ENCODE measurements at places on chromosomes 11 and 22. TPM values are rescaled to one million over a fixed set of nuclear protein-coding genes. Genes with fewer than 3 reads are reported as not detected.
A peak's percentile ranks its signal among the peaks of the same experiment; 100 is the strongest.

- DNase-seq: no peak
These were observed 9.6 kb upstream of the PRG2 start for GRCh38 chr11:57399972-57400578.

- peak; percentile 59 for DNase-seq
These were observed 323.7 kb downstream of the LUZP2 start for GRCh38 chr11:24820541-24820940.

The CSNK2A3 gene
- 2.8 TPM for total RNA-seq

- no peak for DNase-seq
These were observed 164.5 kb downstream of the JRKL start for GRCh38 chr11:96554236-96554820.

DNA sequence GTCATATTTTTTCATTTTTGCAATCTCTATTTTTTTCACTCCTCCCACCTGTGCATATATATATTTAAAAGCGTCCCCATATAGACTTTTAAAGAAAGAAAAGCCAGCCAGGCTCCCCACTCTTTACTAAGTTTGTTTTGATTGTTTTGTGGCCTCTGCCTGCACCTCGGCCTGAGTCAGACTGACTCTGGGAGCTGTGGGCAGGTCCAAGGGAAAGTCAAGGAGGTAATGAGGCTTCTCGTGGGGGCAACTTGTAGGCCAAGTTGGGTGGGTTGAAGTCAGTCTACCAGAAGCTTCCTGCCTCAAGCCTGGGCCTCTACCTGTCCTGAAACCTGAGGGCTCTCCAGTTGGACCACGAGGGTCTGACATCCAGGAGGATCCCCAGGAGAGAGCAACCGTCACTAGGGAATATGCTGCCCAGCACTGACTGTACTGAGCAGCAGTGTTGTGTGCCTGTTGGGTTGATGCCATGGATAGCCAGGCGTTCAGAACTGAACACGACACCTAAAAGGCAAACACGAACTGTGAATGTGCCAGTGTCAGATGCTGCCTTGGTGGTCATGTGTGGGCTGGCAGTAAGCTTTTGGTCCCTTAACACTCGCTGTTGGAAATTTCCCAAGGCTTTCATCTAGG is 58.8 kb downstream of the BMAL1 start:
- DNase-seq: no peak

DNA sequence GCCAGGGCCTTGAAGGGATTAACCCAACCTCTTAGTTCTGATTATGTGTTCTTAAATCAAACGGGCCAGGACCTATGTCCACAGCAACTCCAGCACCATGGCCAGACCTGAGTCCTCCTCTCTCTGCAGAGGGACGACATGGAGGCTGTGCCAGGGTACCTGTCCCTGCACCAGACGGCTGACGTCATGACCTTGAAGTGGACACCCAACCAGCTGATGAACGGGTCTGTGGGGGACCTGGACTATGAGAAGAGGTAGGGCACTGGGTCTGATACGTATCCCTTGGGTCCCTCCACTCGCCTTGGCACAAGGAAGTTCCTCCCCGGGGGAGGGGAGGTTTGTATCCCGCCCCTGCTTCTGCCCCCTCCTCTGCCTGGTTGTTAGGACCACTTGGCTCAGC is 53.6 kb downstream of the SGSM1 start:
- DNase-seq: no peak

GRCh38 chr11:40293655-40294348 is 1165.7 kb downstream of the LRRC4C start:
- peak; percentile 83 for DNase-seq
